ENCODE measurements at places on chromosomes 1 and 21.

DNA sequence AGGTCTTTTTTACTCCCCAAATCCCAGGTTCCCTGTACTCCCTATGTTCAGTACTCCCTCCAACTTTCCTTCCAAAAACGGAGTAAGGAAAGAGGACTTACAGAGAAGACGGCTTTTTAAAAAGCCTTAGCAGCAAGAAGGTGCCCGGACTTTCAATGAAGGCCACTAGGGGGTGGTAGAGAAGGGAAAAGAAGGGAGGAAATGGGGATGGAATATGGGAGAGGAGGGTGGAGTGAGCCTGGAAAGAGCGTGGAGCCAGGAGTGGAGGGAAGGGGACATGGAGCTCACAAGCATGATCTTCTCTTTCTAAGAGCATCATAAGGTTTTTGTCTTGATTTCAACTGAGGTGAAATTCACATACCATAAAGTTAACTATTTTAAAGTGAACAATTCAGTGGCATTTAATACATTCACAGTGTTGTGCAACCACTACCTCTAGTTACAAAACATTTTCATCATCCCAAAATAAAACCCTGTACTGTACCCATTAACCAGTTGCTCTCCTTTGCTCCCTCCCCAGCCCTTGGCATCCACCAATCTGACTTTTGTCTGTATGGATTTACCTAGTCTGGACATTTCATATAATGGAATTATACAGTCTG, 129.9 kb downstream of the ZNF281 start:
- DNase-seq: no peak

GRCh38 chr1:156308078-156308477, 9.0 kb upstream of the VHLL start:
- DNase-seq: no peak

DNA sequence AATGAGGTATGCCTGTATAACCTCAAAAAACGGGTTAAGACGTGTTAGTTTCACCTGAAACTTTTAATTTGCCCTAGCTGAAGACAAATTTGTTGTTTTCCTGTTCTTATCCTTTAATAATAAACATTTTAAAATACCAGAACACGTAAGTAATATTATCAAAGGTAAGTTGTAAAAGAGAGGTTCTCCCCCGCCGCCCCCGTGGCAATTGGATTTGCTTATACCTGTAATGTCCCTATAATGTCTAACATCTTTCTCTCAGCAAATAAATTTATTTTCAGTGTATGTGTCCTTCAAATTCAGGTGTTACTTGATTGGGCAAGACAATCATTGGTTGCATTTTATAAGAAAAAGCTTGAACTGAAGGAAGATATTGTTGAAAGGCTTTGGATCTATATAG, 5.9 kb downstream of the URB2 start:
- no peak for DNase-seq

GRCh38 chr21:45894906-45895777, 86.4 kb upstream of the COL6A1 start:
- no peak for DNase-seq

DNA sequence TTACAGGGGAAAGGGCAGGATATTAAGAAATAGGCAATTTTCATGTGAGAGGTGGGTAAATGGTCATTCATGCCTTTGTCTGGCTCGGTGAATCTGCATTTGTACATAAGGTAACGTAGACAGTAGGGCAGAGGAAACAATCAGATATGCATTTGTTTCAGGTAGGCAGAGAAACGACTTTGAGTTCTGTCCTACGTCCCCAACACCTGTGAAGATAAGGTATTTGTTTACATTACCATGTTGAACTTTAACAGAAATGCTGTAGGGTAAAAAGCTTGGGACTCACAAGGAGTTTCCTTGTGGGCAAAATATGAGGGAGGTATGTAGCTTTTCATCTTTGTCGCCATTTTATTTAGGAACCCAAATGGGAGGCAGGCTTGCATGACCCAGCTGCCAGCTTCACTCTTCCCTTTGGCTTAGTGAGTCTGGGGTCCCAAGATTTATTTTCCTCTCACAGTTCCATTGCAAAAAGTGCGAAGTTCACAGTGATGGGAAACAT, 31.4 kb downstream of the B3GALT5 start:
- no peak for DNase-seq

- no peak for DNase-seq
Measured at GRCh38 chr1:201483373-201483949, 14.5 kb upstream of the PHLDA3 start.

- no peak for DNase-seq
Measured at GRCh38 chr1:38340409-38340808, 293.8 kb upstream of the POU3F1 start.

GRCh38 chr21:42654913-42655795, 1.7 kb downstream of the PDE9A start:
- no peak for DNase-seq

GRCh38 chr1:4603295-4604110, 50.9 kb upstream of the AJAP1 start:
- no peak for DNase-seq

- no peak for DNase-seq
Measured at GRCh38 chr1:202923533-202923932, 3.5 kb downstream of the KLHL12 start.

- no peak for DNase-seq
Measured at GRCh38 chr1:212293579-212293978, 8.4 kb downstream of the PPP2R5A start.

GRCh38 chr1:201039876-201040275, 16.4 kb upstream of the KIF21B start:
- no peak for DNase-seq

- no peak for DNase-seq
Measured at GRCh38 chr1:243686159-243686558, 163.9 kb downstream of the AKT3 start.

DNA sequence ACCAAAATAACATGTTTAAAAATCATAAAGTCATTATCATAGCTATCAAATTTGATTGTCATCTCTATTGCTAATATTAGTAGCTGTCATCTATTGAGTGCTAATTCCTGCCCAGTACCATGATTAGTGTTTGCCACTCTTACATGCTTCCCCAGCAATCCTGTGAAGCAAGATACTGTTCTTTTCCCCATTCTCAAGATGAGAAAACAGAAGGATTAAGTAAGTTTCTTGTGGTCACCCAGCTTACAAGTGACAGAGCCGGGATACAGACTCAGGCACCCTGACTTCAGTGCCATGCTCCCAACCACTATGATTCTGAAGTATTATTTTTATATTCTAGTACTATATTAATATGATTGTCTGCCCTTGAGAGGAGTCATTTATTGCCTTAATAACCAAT, 36.5 kb downstream of the LRRC8C start:
- DNase-seq: no peak

GRCh38 chr1:150280138-150280707, 2.1 kb upstream of the CIART start:
- DNase-seq: no peak

- DNase-seq: no peak
Measured at GRCh38 chr1:244674446-244674845, 21.5 kb downstream of the DESI2 start.

GRCh38 chr1:246317332-246318035, 189.6 kb downstream of the SMYD3 start:
- no peak for DNase-seq

- no peak for DNase-seq
Measured at GRCh38 chr21:45502600-45502999, 39.6 kb downstream of the SLC19A1 start.

- DNase-seq: no peak
Measured at GRCh38 chr1:119453021-119453420, 38.1 kb downstream of the HSD3B2 start.

DNA sequence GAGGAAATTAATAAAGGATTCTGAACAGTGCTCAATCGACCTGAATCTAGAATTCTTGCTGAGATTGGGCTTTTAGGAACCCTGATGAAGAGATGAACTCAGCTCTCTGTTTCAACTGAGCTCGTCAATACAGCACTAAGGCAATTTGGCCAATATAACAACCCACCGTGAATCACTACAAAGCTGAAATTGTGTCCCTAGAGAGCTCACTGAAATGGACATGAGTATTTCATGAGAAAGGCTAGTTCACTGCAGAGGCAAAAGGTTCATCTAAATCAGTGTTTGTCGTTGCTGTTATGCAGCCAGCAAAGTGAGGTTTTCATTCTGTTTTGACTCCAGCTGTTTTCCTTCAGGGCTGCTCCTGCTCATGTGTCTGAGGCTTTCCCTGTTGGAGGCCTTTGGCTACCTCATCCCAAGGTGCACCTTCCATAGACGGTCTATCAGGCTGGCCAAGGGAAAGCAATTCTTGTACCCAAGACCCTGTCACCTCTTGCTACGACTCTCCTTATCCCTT, 83.5 kb downstream of the URB2 start:
- DNase-seq: no peak

GRCh38 chr21:33750017-33750416, 107.7 kb downstream of the ITSN1 start:
- no peak for DNase-seq

- DNase-seq: no peak
Measured at GRCh38 chr1:82786883-82787282, 986.1 kb downstream of the ADGRL2 start.

DNA sequence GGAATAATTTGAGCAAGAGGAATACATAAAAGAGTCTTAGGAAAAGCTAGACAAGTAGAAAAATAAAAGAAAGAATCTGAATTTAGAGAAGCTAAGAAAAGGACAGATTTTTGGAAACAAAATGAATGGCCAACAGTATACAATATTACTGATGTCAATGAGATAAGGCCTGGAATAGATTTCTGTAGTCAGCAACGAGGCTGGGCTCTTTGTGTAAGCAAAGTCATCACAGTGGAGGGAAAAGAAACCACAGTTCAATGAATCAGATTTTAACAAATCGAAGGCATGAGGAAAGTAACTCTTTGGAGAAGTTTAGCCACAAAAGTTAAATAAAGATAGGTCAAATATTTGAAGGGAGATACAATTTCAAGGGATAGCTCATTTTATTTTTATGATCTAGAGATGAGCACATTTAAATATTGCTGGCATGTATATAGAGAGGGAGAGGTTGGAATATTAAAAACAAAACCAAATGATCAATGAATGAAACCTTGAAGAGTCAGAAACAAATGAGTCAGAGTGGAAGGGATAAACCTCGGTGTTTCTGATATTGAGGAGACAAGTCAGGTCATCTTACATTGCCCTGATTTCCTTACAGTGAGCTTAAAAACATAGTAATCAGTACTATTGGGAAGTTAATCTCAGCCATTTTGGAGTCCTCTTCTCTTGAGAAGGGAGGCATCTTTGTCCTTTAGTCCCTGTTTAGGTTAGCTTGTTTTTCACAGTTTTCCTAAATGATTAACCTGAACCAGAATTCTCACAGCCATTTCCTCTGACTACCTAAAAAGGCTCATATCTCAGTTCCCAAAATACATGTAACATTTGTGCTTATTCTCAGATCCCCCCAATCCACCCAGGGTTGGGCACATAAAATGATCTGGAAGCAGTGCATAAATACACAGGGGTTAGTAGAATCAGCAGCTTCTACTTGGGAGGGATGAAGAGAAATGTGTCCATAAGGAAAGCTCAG, 620.0 kb upstream of the B3GALT2 start:
- DNase-seq: no peak

- DNase-seq: no peak
Measured at GRCh38 chr1:17306407-17306806, 1.6 kb upstream of the PADI4 start.

DNA sequence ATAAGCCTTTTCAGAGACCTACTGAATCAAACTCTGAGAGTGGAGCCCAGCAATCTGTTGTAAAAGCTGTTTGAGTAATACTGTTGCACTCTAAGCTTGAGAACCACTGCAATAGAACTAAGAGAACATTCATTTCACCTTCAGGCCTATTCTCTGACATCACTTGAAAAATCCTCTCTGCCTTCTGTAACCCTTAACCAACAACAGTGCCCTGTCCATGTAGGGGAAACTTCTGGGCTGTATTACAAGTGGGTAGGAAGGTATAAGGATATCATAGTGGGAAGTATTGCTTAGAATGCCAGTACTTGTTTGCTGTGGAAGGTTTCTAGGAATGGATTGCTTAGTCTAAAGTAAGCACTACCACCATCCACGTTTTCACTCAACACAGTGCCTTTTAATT, 42.9 kb downstream of the SH3GLB1 start:
- DNase-seq: no peak

DNA sequence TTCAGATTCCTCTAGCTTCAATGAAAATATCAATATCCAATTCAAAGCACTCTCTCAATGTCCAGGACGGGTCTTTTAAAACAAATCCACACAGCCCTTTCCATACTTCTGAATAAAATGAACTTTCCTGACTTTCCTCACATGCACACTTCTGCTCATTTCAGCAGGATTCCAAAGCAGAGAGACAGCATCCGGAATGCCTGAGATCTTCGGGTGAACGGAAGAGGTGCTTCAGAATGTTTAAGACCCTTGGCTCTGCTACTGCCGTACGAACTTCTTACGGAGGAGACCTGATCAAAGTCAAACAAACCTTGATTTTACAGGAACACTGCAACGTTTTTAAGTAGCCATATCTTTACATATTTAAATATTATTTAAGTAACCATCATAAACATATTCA, 245.7 kb downstream of the PTBP2 start:
- no peak for DNase-seq

DNA sequence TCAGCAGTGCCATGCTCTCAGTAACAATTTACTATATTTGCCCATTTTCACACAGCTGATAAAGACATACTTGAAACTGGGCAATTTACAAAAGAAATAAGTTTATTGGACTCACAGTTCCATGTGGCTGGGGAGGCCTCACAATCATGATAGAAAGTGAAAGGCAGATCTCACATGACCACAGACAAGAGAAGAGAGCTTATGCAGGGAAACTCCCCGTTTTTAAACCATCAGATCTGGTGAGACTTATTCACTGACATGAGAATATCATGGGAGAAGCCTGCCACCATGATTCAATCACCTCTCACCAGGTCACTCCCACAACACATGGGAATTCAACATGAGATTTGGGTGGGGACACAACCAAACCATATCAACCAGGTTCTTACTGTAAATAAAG, 112.1 kb upstream of the C1orf87 start:
- no peak for DNase-seq

- no peak for DNase-seq
Measured at GRCh38 chr1:116454940-116455339, 81.9 kb downstream of the ATP1A1 start.

DNA sequence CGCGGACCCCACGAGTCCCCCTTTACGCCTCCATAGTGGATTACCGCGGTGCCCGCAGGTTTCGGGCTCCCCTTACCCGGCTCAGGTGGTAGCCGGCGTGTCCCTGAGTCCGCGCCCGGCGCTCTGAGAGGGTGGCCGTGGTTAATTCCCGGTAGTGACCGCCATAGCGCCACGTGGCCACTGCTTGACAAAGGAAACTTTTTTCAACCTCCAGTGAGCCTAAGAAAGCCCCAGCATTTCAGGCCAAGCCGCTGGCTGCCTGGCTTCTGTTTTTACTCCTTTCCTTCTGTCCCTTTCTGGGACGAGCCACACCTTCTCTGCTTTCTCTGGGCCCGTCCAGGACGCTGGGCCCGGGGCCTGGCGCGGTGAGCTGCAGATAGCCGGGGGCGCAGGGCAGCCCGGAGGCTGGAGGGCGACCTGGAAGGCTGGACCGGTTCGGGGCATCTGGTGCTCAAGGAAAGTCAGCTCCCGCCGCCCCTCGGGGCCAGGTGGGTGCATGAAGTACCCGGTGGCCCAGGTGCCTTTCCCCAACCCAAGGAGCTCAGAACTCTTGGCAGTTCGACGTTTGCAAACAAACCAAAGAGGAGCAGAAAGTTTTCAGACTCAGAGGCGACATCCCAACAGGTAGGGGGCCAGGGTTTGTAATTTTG, 540 bp upstream of the C1orf198 start:
- peak; percentile 79 for DNase-seq

All from neuronal stem cell (in vitro differentiated cells).